ENCODE measurements at places on chromosomes 5 and 9. TPM values are rescaled to one million over a fixed set of nuclear protein-coding genes. Genes with fewer than 3 reads are reported as not detected.

DNA sequence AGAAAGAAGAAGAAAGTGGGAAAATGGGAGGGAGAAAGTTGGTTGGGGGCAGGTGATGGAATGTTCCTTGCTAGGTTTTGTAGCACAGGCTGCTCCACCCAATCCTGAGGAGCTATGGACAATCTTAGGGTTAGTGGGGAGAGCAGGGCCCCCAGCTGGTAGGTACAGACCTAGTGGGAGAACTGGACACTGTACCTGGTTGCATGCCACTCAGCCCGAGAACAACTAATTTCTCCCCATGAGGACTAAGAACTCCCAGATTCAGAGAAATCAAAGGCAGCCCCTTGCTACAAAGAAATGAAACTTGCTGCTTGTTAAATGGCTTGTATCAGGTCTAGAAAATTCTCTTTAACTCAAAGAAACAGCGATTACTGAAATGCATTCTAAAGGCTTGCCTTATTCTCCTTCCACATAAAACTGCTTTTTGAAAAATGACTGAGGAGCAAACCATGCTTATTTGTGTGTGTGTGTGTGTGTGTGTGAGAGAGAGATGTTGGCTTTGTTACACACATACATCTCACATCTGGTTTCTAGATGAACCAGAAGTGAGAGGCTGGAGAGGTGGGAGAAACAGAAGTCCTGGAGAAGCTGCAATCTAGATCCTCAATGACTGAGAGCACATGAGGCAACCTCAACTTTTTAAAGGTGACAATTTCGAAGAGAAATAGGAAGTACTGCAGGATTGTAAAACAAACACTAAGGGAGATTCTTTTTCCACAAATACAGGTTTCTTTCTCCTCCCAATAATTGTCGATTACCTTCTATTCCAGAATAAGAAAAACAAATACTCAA lies 28.9 kb downstream of the FYB1 start:
- H3K27me3 ChIP-seq = no peaks in the 10 kb centered on the region
- H3K27ac ChIP-seq = no peak overlapping the region
- H3K4me3 ChIP-seq = no peak overlapping the region
- H3K36me3 ChIP-seq = no peaks in the 10 kb centered on the region
- no peaks in the 10 kb centered on the region for H3K4me1 ChIP-seq

DNA sequence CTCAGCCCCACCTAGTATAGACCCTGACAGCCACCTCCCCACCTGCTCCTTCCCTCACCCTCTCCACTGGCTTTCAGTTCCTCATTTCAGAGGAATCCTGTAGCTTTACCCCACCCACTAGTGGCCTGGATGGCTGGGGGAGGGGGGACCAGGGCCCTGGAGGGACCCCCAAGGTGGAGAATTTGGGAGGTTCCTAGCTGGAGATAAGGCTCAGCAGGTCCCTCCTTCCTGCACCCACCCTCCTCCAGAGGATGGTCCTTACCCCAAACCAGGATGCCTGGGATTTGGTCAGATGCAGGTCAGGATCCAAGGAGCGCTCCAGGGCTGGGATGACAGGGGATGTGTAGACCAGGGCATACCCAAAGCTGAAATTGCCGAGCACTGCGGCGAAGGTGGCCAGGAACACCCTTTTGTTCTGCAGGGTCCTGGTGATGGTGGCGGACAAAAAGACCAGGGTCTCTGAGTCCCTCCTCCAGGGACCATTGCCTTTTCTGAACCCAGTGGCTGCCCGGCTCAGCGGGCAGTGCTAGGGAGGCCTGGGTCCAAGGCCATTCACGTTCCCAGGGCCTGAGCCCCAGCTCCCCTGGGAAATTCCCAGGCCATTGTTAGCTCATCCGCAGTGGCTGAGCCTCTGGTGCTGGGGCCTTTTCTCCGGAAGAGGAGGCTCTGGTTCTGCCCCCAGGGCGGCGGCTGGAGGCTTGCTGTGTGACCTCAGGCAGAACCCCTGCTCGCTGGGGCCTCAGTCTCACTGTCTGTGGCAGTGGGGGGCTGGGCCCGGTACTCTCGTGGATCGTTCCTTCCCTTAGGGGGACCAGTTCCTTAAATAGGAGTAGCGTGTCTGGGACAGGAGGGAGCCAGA lies 678 bp downstream of the SLC2A6 start:
- H3K27me3 ChIP-seq = peaks cover 6% of the 10 kb centered on the region
- no peak for DNase-seq
- peak overlapping the region; percentile 74 for H3K4me3 ChIP-seq
- H3K4me1 ChIP-seq = peaks cover 13% of the 10 kb centered on the region
- no peak overlapping the region for H3K27ac ChIP-seq

GRCh38 chr5:73391441-73391881 lies 57.1 kb downstream of the FOXD1 start:
- no peaks in the 10 kb centered on the region for H3K36me3 ChIP-seq
- peaks cover 24% of the 10 kb centered on the region for H3K4me1 ChIP-seq
- DNase-seq = no peak

GRCh38 chr5:175872287-175873087 lies 1.1 kb downstream of the CPLX2 start:
- peaks cover 44% of the 10 kb centered on the region for H3K4me1 ChIP-seq
- H3K27me3 ChIP-seq = peaks cover 32% of the 10 kb centered on the region
- H3K27ac ChIP-seq = no peak overlapping the region
- peak overlapping the region; percentile 74 for H3K4me3 ChIP-seq
- H3K36me3 ChIP-seq = no peaks in the 10 kb centered on the region

SHOC1 gene
- not detected for total RNA-seq

KIF12 gene
- total RNA-seq = 3.0 TPM

ACER2 gene
- 9.5 TPM for total RNA-seq

LCN15 gene
- 0.52 TPM for total RNA-seq

DNA sequence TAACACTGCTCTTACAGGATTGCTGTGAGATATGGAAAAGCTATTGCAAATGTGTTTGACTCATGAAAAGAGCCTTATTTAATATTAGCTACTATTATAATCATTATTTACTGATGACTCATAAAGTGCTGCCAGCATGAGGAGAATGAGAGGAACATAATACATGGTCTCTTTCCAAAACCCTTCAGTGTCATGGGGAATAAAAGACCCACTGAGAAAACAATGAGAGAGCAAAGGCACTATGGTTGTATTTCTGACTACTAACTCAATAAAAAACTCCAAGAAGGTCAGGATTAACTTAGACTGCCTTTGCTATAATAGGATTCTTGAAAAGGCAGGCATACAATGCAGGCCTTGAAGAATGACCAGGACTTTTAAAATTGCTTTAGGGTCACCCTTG lies 633.5 kb downstream of the DTWD2 start:
- H3K36me3 ChIP-seq = no peaks in the 10 kb centered on the region
- no peaks in the 10 kb centered on the region for H3K4me1 ChIP-seq
- no peak overlapping the region for H3K27ac ChIP-seq
- no peak overlapping the region for H3K4me3 ChIP-seq

- no peak for DNase-seq
- no peak overlapping the region for H3K4me3 ChIP-seq
- no peak overlapping the region for H3K27ac ChIP-seq
- H3K36me3 ChIP-seq = no peaks in the 10 kb centered on the region
- H3K4me1 ChIP-seq = peaks cover 34% of the 10 kb centered on the region
- H3K27me3 ChIP-seq = no peaks in the 10 kb centered on the region
These were observed 76.1 kb downstream of the OR2K2 start for GRCh38 chr9:111253742-111254437.

DNA sequence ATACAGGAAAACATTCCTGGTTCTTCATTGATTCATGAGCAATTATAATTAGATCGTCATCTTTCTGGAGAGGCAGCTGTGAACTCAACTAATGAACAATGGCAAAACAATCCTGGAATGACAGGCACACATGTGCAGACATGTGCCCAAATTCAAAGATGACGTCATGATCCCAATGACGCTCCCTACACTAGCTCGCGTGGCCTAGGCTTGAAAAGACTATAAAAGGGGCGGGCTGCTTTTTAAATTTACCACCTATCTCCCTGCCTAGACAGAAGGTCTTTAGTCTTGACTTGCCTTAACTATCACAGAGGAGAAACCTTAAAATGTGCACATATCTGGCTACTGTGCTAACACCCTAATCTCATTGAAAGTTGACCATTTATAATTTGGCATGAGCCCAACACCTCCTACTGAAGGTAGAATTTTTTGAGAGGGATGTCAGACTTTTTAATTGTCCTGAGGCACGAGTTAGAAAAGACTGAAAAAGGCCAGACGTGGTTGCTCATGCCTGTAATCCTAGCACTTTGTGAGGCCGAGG lies 88.2 kb downstream of the PRRT1B start:
- no peaks in the 10 kb centered on the region for H3K27me3 ChIP-seq
- H3K4me3 ChIP-seq = no peak overlapping the region
- H3K4me1 ChIP-seq = peaks cover 19% of the 10 kb centered on the region

DNA sequence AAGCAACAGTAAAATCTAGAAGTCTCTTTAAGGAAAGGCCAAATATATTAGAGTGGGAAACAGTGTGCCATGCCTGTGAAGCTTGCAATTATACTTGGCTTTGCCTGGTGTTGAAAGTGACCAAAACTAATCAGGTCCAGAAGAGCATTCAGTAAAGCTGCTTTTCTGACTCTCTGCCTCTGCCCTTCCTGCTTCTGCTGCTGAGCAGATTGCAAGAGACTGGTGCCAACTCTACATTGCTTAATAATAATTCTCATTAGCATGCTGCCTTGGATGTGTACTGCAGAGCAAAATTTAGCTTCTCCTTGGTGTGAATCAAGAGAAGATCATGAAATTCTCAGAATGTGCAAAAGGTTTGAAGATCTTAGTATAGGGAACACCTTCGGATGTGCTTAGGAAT lies 120.4 kb upstream of the RFX3 start:
- H3K27ac ChIP-seq = no peak overlapping the region
- no peak overlapping the region for H3K4me3 ChIP-seq
- no peak for DNase-seq
- H3K27me3 ChIP-seq = no peaks in the 10 kb centered on the region
- H3K36me3 ChIP-seq = no peaks in the 10 kb centered on the region

- no peak for DNase-seq
- H3K4me1 ChIP-seq = peaks cover 2% of the 10 kb centered on the region
- H3K27ac ChIP-seq = no peak overlapping the region
- no peaks in the 10 kb centered on the region for H3K36me3 ChIP-seq
- H3K4me3 ChIP-seq = no peak overlapping the region
- no peaks in the 10 kb centered on the region for H3K27me3 ChIP-seq
These were observed 13.6 kb downstream of the GGTA1 start for GRCh38 chr9:121486043-121486442.

- no peak overlapping the region for H3K4me3 ChIP-seq
- DNase-seq = no peak
- peaks cover 2% of the 10 kb centered on the region for H3K27me3 ChIP-seq
- peaks cover 18% of the 10 kb centered on the region for H3K4me1 ChIP-seq
These were observed 714.6 kb upstream of the GRAMD2B start for GRCh38 chr5:125708583-125708982.

DNA sequence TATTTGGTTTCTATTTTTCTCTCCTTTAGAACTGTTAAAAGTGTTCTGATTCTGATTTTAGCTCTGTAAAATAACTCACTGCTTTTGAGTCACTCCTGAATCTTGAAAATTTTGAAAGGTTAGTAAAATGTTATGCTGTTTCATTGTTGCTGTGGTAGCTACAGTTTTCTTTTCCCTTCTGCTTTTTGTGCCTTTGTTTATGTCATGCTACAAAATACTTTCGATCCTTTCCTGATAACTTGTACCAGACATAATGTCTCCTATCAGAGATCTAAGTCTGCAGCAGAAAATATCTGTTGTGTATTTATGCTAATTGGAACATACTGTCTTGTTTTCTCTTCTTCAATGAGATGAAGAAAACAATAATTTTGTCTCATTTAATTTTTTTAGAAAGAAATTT lies 26.9 kb upstream of the CEP120 start:
- H3K36me3 ChIP-seq = no peaks in the 10 kb centered on the region
- no peaks in the 10 kb centered on the region for H3K27me3 ChIP-seq
- H3K27ac ChIP-seq = no peak overlapping the region
- no peak overlapping the region for H3K4me3 ChIP-seq
- no peak for DNase-seq

GABRB2 gene
- total RNA-seq = 0.79 TPM

GRCh38 chr5:142612494-142613270 lies 73.2 kb downstream of the FGF1 start:
- H3K4me1 ChIP-seq = peaks cover 9% of the 10 kb centered on the region
- no peak overlapping the region for H3K27ac ChIP-seq
- H3K4me3 ChIP-seq = no peak overlapping the region
- DNase-seq = no peak
- no peaks in the 10 kb centered on the region for H3K36me3 ChIP-seq

ARRDC1 gene
- total RNA-seq = 48.3 TPM

GRCh38 chr9:89304020-89304833 lies 6.8 kb upstream of the CKS2 start:
- H3K4me1 ChIP-seq = peaks cover 2% of the 10 kb centered on the region
- H3K36me3 ChIP-seq = peaks cover 37% of the 10 kb centered on the region
- H3K4me3 ChIP-seq = no peak overlapping the region
- no peaks in the 10 kb centered on the region for H3K27me3 ChIP-seq

GRCh38 chr9:131461166-131461565 lies 41.6 kb upstream of the POMT1 start:
- no peak overlapping the region for H3K4me3 ChIP-seq
- H3K36me3 ChIP-seq = peaks cover 88% of the 10 kb centered on the region
- H3K27me3 ChIP-seq = no peaks in the 10 kb centered on the region
- peak overlapping the region; percentile 32 for H3K27ac ChIP-seq
- no peaks in the 10 kb centered on the region for H3K4me1 ChIP-seq

LCN2 gene
- 3.0 TPM for total RNA-seq

DNA sequence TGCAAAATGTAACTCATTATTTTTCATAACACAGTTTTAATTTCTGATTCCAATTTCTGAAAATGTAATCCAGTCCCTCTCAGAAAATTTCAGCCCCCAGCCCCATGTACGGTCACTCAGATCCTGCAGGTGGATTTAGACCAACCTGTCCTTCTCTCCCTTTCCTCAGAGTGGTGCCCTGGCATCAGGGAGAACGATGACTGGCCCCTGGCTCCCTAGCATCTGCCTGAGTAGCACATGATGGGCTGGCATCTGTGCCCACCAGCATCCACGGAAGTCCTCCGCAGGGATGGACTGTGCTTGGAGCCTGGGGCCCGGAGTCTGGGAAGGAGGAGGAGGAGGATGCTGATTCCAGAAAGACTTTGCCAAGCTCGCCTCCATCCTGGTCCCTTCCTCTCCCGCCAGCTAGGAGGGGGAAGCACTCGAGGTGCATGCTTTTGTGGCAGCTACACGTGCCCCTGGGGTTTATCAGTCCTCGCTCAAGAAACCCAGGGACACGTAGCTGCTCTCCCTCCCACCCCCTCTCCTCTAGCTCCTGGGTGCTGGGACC lies 54.4 kb upstream of the RUFY1 start:
- H3K27me3 ChIP-seq = no peaks in the 10 kb centered on the region
- no peaks in the 10 kb centered on the region for H3K36me3 ChIP-seq
- no peak overlapping the region for H3K27ac ChIP-seq
- no peak overlapping the region for H3K4me3 ChIP-seq

- DNase-seq = no peak
- H3K4me1 ChIP-seq = peaks cover 36% of the 10 kb centered on the region
- no peaks in the 10 kb centered on the region for H3K36me3 ChIP-seq
- H3K27ac ChIP-seq = no peak overlapping the region
These were observed 7.3 kb downstream of the BRD3 start for GRCh38 chr9:134060546-134060945.

DNA sequence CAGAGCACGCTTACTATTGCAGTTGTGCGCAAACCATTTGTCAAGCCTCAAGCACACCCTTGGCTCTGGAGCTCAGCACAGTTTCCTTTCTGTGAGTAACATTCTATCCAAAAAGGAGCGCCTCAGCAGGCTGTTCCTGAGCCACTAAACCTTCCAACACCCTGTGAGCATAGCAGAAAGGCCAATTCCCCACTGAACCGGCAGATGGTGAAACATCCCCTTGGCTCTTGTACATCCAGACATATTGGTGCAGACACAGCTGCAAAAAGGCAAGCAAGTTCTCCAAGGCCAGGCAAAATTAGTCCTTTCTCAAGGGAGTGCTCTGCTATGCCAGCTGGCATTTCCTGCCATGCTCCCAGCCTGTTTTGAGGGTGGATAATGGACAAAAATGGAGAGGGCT lies 44.1 kb upstream of the CEMIP2 start:
- no peaks in the 10 kb centered on the region for H3K27me3 ChIP-seq
- DNase-seq = no peak
- H3K27ac ChIP-seq = no peak overlapping the region
- no peak overlapping the region for H3K4me3 ChIP-seq
- no peaks in the 10 kb centered on the region for H3K36me3 ChIP-seq
- peaks cover 14% of the 10 kb centered on the region for H3K4me1 ChIP-seq

IFNA7 gene
- not detected for total RNA-seq

Measured in WTC11 (cell line).